NCI-H1092 treated with DMSO at 0.1 percent for 48 hours (cell line): ENCODE measurements at places on chromosomes 11 and 22.
A peak's percentile ranks its signal among the peaks of the same experiment; 100 is the strongest.

DNA sequence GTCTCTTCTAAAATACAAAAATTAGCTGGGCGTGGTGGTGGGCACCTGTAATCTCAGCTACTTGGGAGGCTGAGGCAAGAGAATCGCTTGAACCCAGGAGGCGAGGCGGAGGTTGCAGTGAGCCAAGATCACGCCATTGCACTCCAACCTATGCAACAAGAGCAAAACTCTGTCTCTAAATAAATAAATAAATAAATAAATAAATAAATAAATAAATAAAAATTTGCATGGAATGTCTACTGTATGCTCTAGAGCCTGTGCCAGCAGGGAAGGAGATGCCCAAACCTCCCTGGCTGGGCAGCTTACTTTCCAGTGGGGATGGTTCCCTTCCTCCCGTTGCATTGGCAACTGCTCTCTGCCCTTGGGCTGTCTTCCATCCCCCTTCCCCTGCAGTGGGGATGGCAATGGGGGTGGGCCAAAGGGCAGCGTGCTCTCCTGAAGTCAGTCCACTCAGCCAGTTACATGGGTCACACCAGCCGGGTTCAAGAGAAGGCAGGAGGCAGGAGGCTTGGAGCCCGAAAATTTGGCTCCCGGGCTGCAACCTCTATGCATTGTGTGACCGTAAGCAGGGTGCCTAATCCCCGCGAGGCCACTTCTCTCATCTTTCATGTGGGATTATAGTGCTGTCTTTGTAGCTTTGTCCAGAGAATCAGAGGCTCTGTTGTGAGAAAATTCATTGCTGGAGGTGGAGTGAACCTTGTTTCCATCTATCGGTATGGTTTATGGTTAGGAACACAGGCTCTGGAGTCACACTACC is 1.4 kb upstream of the LRRC10B start:
- no peak for DNase-seq

- peak; percentile 87 for DNase-seq
Measured at GRCh38 chr11:13126430-13126829, 117.3 kb downstream of the RASSF10 start.

- DNase-seq, result no peak
Measured at GRCh38 chr22:24740626-24741025, 33.9 kb downstream of the PIWIL3 start.

- DNase-seq, result no peak
Measured at GRCh38 chr11:44510372-44510771, 55.1 kb upstream of the CD82 start.

DNA sequence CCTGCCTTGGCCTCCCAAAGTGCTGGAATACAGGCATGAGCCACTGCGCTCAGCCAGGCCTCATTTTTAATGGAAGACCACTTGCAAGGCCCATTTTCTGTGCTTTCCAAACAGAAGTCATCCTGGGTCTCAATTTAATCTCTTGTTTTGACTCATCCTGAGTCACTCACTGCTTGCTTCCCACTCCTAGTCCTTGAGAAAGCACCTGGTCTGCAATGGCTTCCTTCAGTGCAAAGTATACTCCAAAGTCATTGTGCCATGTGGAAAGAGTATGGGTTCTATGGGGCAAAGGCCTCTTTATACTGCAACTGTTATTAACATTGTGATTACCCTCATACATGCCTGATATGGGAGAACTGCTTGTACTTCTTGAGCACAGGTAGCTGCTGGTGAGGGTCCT is 18.3 kb upstream of the SLC5A1 start:
- DNase-seq, result no peak
